ENCODE measurements at places on chromosomes 12 and 14.

DNA sequence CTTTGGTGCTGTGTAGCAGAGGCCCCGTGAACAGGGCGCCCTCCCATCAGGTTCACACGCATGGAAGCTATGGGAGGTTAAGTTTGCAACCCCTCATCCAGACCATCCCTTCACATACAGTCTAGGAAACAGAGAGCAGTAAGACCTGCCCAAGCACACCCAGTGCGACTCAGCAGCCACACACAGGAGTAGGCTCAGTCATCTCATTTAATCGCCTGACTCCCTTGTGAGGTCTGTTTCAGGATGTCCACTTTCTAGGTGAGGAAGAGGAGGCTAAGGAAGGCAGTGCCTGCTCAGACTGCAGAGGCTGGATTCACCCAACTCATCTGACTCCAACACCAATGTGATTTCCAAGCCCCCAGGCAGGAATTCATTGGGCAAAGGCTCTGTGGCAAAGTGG is 11.9 kb downstream of the BDKRB1 start:
- DNase-seq, result no peak

GRCh38 chr12:49251357-49251756 is 13.5 kb upstream of the TUBA1C start:
- no peak for DNase-seq

DNA sequence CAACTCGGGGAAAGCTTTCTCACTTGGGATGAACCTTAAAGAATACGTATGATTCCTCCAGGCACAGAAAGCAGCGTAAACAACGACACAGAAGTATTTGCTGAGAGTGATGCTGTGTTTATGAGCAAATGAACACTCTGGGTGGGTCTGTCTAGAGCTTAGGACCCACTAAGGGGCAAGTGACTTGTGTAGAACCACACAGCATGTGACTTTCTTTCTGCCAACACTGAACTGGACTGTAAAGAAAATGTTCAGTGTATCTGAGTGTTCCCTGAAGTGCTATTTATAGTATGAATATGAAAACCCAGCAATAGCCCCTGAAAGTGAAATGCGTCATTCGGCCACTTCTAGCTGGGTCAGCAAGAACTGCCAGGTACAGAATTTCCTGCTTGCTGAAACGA is 78.5 kb downstream of the ST8SIA1 start:
- no peak for DNase-seq

DNA sequence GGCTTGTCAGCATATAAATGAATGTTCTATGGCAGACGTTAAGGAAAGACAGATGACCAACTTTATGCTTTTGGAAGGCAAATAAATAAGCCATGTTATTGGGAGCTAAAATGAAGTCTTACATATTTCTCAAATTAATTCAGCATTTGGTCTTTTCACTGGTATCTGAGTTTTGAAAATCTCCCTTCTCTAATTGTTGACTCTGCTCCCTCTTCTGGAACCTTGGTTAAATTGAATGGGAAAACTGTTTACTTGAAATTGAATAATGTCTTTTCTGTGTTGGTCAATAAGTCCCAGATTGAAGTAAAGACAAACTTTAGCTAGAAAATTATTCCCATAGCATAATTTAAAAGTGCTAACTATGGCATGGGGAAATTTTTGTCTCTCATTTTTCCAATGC is 38.7 kb downstream of the LGR5 start:
- DNase-seq, result no peak

- no peak for DNase-seq
These were observed 524.8 kb downstream of the FUT8 start for GRCh38 chr14:65937079-65937959.

Measured in mesothelial cell of epicardium (in vitro differentiated cells).